ENCODE measurements at places on chromosomes 1 and 21. TPM values are rescaled to one million over a fixed set of nuclear protein-coding genes. Genes with fewer than 3 reads are reported as not detected.

MT1HL1 gene
- not detected for total RNA-seq

GRCh38 chr1:106584107-106584506 is 472.4 kb upstream of the PRMT6 start:
- DNase-seq = no peak

DNA sequence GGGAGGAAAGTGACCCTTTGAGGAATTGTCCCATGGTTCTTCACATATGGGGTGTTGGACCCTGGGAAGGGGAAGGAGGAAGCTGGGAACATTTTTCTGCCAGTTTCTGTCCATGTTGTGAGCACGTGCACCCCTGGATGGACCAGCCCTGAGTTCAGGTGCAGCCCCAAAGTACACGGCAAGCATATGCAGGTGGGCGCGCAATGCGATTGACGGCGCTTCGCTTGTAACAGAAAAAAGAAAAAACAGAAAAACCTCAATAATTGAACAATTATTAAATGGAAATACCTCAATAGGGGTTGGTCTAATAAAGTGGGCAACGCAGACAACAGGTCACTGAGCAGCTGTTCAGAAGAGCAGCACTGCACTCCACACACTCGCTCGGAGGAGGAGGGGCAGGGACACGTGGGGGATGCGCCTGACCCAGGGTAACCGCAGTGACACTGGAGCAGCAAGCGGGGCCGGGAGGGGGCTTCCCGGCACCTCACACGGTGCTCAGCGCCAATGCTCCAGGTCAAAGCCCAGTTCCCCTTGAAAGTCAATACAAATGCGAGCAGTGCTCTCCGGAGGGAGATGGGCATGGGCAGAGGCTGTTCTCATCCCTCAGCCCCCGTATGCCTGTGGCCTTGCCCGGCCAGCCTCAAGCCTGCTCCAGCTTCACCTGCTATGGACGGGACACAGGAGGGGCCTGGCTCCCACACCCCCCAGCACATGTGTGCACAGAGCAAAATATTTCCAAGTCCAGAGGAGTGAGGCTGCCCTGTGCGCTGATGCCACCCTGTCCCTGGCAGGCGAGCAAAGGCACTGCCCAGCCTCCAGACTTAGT is 6.6 kb upstream of the ACTRT2 start:
- DNase-seq = peak; percentile 33

DNA sequence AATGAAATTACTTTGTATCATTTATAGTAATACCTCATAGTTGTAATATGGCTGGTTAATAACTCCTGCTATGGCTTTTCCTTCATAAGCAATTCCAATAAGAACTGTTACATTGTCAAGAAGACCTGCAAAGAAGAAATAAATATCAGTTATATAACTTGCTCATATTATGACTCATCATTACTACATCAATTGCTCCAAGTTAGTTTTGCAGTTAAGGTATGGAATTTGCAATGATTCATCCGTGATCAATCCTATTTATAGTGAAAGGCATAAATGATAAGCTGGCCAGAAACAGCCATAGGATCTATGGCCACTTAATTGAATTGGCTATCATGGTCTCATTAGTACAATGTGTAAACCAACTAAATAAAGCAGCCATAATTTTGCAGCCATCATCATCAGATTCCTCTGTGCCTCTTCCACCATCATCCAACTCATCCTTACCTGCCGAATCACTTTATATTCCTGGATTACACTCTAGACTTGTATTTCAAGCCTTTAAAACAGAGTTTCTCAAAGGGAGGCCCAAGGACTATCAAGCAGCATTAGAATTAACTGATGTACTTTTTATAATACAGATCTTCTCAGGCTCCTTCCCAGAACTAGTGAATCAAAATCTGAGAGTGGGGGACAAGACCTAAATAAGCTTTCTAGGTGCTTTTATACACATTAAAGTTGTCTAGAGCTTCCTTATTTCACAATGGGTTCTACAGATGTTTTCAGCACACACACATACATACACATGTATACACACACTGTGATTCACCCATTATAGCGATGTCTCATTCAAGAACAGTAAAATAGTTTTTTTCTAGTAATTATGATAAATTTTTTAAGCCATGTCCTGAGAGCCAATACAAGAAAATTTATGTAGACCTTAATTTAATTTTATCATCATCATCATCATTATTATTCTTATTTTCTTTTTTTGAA is 21.2 kb upstream of the EPRS1 start:
- no peak for DNase-seq

DNA sequence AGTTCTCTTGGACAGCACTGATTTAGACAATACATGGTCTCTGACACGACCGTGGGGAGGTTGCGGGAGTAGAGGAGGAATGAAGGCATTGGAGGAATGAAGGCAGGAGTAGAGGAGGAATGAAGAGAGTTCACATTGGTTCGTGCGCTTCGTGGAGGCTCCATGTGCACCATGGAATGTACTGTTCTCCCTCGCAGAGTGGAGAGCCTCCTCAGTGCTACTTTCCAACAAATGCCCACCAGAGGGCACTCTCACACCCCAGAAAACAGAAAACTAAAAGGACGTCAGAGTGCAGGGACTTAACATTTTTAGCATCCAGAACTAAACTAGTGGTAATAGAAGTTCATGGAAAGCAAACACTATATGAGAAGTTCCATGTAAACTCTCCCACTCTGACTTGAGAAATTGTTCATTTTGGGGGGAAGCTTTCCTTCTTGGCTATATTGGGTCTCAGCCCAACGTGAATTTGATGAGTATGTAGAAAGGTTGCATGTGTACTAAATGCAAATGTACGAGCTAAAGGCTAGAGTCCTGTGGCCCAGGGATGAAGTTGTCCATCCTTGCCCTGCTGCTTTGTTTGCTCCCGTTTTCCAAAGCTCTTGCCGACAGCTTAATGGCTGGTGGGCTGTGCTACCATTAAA is 211.6 kb downstream of the LMX1A start:
- peak; percentile 46 for DNase-seq

- no peak for DNase-seq
These were observed 12.7 kb upstream of the IFI16 start for GRCh38 chr1:158996998-158997397.

GRCh38 chr1:209877087-209877764 is 49.5 kb downstream of the UTP25 start:
- no peak for DNase-seq

GRCh38 chr1:162029157-162029556 is 5.5 kb upstream of the OLFML2B start:
- DNase-seq = no peak

GRCh38 chr1:70042090-70042731 is 163.2 kb downstream of the LRRC40 start:
- no peak for DNase-seq

GRCh38 chr1:177137814-177138213 is 26.7 kb downstream of the ASTN1 start:
- no peak for DNase-seq

GRCh38 chr1:203122159-203122558 is 5.4 kb upstream of the ADORA1 start:
- no peak for DNase-seq

DNA sequence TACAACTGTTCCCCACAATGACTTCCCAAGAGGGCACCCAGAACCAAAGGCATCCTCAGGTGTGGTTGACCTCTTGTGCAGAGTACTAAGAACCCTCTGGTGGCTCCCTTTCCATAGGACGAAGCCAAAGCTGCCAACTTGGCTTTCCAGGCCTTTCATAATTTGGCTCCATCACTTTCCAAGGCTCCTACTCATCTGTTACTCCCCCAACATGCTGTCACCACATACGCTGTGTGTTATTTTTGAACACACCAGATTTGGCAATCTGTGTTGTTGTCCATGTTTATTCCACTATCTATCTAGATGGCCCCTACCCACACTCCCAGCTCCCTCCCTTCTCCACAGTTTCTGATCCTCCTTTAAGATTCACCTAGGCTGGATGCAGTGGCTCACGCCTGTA is 10.2 kb upstream of the NKAIN1 start:
- no peak for DNase-seq

DNA sequence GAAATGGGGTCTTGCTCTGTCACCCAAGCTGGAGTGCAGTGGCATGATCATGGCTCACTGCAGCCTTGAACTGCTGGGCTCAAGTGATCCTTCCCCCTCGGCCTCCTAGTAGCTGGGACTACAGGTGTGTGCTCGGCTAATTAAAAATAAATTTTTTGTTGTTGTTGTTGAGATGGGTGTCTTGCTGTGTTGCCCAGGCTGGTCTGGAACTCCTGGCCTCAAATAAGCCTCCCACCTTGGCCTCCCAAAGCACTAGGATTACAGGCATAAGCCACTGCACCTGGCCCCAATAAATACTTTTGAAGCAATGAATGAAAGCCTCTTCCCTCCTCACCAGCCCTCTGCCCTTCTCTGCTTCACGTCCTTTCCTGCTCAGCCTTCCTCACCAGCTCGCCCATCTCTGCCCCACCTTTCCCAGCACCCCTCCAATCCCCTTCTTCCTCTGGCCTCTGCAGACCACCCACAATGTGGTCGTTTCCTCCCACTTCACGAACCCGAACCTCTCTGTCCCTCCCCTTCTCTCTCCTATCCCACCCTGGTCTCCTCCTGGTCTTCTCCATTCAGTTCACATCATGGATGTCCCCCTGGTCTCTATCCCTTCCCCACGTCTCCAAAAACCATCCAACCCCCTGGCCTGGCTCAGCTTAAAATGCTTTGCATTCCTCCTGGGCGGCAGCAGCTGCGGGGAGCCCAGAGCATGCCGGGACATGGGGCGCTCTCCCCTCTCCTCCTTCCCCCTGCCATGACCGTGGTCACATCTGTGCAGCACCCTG is 38.4 kb downstream of the RAP1GAP start:
- DNase-seq = no peak

SLAMF1 gene
- total RNA-seq = 96.3 TPM

KPNA6 gene
- total RNA-seq = 103 TPM

SIPA1L2 gene
- total RNA-seq = 10.8 TPM

- no peak for DNase-seq
These were observed 1.2 kb upstream of the RWDD3 start for GRCh38 chr1:95232646-95233318.

DNA sequence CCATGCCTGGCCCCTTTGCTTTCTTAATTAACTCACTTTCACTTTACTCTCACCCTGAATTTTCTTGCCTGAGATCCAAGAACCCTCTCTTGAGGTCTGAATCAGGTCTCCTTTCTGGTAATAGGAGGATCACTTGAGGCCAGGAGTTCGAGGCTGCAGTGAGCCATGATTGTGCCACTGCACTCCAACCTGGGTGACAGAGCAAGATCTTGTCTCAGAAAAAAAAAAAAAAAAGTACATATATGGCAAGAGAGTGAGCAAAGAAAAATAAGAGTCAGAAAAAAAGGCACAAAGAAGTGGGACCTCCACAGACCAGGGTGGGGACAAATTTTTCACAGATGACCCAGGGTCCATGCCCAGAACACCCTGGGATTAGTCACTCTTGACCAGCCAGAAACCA is 34.1 kb upstream of the RD3 start:
- DNase-seq = no peak

- peak; percentile 59 for DNase-seq
These were observed 36.6 kb downstream of the CAPZB start for GRCh38 chr1:19448491-19449439.

- DNase-seq = no peak
These were observed 12.8 kb downstream of the PRDM15 start for GRCh38 chr21:41866274-41866809.

GRCh38 chr1:73756817-73757216 is 441.2 kb downstream of the LRRIQ3 start:
- DNase-seq = no peak

DNA sequence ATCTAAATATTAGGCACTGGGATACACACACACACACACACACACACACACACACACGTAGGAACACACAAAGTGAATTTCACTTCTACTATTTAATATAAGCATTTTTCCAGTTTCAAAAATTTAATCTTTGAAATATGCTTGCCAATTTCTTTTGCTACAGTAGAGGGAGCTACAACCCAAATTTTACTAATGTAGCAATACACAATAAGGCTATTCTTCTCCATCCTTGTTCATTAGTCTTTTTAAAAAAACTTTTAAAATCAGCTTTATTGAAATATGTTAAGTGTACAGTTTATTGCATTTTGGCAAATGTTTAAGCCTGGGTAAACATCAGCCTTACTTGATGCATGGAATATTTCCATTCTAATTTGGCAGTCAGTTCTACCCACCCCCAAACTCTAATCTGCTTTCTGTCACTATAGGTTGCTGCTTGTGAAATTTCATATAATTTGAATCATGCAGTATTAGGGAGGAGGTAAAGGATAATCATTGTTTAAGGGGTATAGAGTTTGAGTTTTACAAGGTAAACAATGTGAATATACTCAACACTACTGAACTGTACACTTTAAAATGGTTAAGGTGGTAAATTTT is 93.0 kb upstream of the TENT5C start:
- DNase-seq = no peak

DNA sequence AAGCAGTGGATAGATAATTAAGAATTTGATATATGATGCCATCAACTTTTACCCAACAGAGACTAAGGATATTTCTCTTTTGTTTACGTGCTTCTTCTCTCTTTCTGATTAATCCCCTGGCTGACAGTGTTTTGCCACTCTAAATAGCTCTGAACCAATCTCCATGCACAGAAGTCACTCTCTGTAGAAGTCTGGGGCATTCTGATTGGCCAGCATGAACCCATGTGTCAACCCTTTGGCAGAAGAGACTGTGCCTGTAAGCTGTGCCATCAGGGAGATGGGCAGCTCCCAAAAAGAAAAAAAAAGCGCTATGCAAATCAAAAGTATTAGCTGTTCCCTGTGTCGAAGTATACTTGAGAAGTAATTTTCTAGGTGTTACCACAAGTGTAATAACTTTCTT is 34.1 kb upstream of the NRIP1 start:
- no peak for DNase-seq

GNG12 gene
- total RNA-seq = 0.23 TPM

DNA sequence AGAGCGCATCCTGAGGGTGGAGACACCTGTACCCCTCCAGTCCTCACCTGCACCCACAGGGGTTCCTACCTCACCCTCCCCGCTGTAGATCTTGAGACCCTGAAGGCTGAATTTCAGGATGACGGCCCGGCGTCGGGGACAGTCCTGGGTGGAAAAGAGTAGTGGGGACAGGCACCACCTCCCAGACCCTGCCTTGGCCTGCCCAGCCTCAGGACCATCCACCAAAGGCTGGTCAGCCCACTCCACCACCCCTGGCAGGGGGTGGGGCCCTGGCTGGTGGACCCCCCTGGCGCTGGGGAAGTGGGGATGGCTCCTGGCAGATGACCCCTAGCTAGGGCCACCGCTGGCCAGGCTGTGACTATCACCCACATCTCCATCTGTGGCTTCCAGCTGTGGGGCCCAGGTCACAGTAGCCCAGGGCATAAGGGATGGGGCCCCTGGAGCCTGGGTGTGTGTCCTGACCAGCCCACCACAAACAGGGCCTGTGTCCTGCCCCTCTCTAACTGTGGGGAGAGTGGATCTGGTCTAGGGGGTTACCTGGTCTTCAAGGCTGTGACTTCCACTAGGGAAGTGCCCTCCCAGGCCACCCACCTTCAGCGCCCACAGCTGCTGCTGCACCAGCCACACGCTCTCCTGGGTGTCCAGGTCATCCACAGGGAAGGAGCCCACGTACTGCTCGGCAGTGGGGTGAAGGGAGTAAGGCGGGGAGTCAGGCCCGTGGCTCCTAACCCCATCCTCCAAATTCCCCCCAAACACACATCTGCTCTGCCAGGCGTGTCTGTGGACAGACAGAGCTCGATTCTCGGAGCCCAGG is 5.4 kb downstream of the SH2D5 start:
- DNase-seq = no peak

Measured in activated naive CD4-positive, alpha-beta T cell treated with anti-CD3 and anti-CD28 coated beads, Interleukin-2, amount 50 U/mL, for 72 hours (primary cell).